Stimulated activated CD8-positive, alpha-beta memory T cell treated with anti-CD3 and anti-CD28 coated beads, Interleukin-4, amount 100 ng/mL, for 4 hours (primary cell): ENCODE measurements at places on chromosomes 1 and 21.

DNA sequence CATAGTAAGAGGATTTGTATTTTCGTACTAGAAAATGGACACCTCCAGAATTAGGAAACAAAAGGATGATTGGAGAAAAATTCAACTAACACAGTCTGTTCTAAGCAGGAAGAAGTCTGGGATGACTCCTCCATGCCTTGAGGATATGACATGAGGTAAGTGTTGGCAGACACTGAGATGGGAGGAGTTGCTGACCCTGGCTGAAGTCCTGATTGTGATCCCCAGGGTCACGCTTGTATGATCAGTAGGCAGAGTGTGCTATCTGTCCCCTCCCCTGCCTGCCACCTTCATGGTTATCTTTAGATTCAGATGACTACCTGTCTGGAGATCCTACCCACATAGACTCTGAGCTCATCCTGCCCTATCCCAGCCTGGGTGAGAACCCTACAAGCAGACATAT lies 249.1 kb downstream of the C1orf94 start:
- no peak for DNase-seq

GRCh38 chr1:23291706-23292105 lies 52.4 kb downstream of the HNRNPR start:
- DNase-seq = no peak

- DNase-seq = no peak
Observed at GRCh38 chr1:113784104-113784779, 25.0 kb upstream of the PHTF1 start.

- DNase-seq = no peak
Observed at GRCh38 chr1:212982430-212983152, 32.2 kb downstream of the VASH2 start.
